Endothelial cell of umbilical vein (primary cell): ENCODE measurements at places on chromosomes 6 and 20. TPM values are rescaled to one million over a fixed set of nuclear protein-coding genes. Genes with fewer than 3 reads are reported as not detected.

PGC gene
- total RNA-seq, result not detected in 2 replicates

NELFE gene
- 68.5 and 71.3 TPM in 2 replicates for total RNA-seq

MICB gene
- 25.9 and 36.3 TPM in 2 replicates for total RNA-seq

PRDM13 gene
- not detected in 2 replicates for total RNA-seq

TCEA2 gene
- 65.5 and 71.3 TPM in 2 replicates for total RNA-seq

SAMD10 gene
- total RNA-seq, result 4.7 and 5.7 TPM in 2 replicates

SRSF12 gene
- 0.18 TPM in 1 of 2 replicates, not detected in the other for total RNA-seq

SLC13A3 gene
- 0.09 and 0.40 TPM in 2 replicates for total RNA-seq

CLVS2 gene
- not detected in 2 replicates for total RNA-seq

TPX2 gene
- 112 and 114 TPM in 2 replicates for total RNA-seq

TTLL9 gene
- total RNA-seq, result not detected in 2 replicates

ATP6V1G2 gene
- 0.84 and 1.4 TPM in 2 replicates for total RNA-seq

KHDC1L gene
- not detected in 2 replicates for total RNA-seq

OR2B6 gene
- not detected in 2 replicates for total RNA-seq

DNA sequence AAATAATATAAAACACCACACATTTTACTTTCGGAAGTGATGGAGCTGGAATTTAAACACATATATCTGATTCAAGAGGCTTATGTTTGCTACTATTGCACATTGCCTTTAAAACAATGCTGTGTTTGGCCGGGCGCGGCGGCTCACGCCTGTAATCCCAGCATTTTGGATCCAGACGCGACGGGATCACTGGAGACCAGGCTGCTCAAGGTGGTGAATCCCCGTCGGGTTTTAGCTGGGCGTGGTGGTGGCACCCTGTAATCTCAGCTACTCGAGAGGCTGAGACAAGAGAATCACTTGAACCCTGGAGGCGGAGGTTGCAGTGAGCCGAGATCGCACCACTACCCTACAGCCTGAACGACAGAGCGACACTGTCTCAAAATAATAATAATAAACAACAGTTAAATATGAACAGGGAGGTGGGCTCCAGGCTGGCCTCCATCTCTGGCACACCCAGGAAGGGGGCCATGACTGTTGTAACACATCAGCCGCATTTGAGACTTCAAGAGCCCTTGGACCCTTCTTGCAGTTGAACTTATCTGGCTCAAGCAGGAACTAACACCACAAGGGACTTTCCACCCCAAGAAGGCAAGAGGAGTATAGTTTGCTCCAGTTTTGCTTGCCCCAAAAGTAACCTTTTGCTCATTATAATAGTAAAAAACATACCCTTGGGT lies 127.1 kb upstream of the ZNF184 start:
- H3K27ac ChIP-seq, result no peak overlapping the region
- H3K4me1 ChIP-seq, result no peaks in the 10 kb centered on the region
- peaks cover 11% of the 10 kb centered on the region for H3K27me3 ChIP-seq
- no peak for DNase-seq
- H3K4me3 ChIP-seq, result no peak overlapping the region
- no peaks in the 10 kb centered on the region for H3K36me3 ChIP-seq

DNA sequence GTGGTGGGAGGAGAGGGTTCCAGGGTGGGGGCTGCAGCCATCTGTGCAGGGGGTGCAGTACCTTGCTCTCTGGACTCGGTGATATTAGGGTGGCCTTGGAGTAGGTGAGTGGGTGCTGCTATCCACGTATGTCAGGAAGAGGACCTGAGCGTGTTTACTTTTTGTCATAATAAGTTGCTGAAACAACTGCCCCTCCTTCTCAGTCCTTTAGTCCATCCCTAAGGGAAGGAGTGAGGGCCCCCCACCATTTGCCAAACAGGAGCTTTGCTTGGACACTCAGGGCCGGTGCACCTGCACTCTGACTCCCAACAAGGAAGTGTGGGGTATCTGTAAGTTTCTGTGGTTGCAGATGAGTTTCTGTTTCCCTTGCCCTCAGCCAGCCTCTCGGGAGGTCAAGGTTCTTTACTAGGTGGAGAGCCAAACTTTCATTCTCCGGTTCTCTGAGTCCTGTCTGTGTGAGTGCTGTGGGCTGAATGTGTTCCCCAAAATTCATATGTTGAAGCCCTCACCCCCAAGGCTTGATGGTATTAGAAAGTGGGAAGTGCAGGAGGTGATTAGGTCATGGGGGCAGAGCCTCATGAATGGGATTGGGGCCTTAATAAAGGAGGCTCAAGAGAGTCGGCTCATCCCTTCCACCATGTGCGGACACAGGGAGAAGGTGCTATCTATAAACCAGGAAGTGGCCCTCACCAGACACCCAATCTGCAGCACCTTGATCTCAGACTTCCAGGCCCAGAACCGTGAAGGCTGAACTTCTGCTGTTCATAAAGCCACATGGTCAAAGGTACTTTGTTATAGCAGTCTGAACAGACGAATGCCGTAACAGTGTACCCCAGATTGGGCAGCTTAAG lies 19.6 kb upstream of the CCR6 start:
- no peaks in the 10 kb centered on the region for H3K36me3 ChIP-seq
- no peak for DNase-seq
- no peak overlapping the region for H3K27ac ChIP-seq

DNA sequence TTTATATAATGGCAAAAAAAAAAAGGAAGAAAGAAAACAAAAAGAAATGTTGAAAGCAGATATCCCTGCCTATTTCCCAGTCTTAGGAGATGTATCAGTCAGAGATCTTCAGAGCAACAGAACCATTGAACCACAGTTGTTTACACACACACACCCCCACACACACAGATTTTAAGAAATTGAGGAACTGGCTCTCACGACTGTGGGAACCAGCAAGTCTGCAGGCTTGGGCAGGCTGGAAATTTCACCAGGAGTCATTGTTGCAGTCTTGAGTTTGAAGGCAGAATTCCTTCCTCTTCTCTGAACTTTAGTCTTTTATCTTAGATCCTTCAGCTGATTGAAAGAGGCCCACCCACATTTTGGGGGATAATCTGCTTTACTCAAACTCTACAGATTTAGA lies 380.9 kb downstream of the CDKAL1 start:
- H3K36me3 ChIP-seq, result no peaks in the 10 kb centered on the region
- DNase-seq, result no peak
- no peaks in the 10 kb centered on the region for H3K27me3 ChIP-seq
- peaks cover 6% of the 10 kb centered on the region for H3K4me1 ChIP-seq

GRCh38 chr6:36752886-36753506 lies 55.4 kb downstream of the RAB44 start:
- no peak for DNase-seq
- H3K27me3 ChIP-seq, result no peaks in the 10 kb centered on the region
- peak overlapping the region; percentile 25 for H3K27ac ChIP-seq
- no peak overlapping the region for H3K4me3 ChIP-seq
- no peaks in the 10 kb centered on the region for H3K36me3 ChIP-seq

GRCh38 chr20:7930343-7930742 lies 9.9 kb downstream of the HAO1 start:
- H3K36me3 ChIP-seq, result no peaks in the 10 kb centered on the region
- no peak overlapping the region for H3K27ac ChIP-seq
- no peak for DNase-seq

- no peaks in the 10 kb centered on the region for H3K27me3 ChIP-seq
- no peak overlapping the region for H3K4me3 ChIP-seq
- no peak overlapping the region for H3K27ac ChIP-seq
- no peaks in the 10 kb centered on the region for H3K4me1 ChIP-seq
- no peak for DNase-seq
- no peaks in the 10 kb centered on the region for H3K36me3 ChIP-seq
Measured at GRCh38 chr6:148803979-148804378, 57.1 kb downstream of the UST start.

GRCh38 chr6:148854096-148854495 lies 107.3 kb downstream of the UST start:
- no peaks in the 10 kb centered on the region for H3K27me3 ChIP-seq
- no peak overlapping the region for H3K27ac ChIP-seq
- DNase-seq, result no peak
- no peaks in the 10 kb centered on the region for H3K4me1 ChIP-seq

DNA sequence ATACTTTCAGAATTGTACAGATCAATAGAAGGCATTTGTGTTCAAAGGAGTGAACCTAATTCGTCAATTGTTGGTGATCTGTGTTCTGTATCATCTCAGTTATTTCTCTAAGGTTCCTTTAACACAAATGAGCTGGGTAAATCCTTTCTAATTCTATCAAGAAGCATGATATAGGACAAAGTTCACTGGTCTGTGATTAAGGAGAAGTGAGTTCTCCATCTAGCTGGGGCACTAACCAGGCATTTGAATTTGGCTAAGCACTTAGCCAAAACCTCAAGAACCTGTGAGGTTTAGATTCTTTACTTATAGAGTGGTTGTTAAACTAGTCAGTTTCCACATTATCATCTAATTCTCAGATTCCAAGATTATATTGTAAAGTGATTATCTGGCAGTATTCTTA lies 50.3 kb downstream of the DOP1A start:
- no peak for DNase-seq
- peaks cover 9% of the 10 kb centered on the region for H3K4me1 ChIP-seq
- H3K27me3 ChIP-seq, result no peaks in the 10 kb centered on the region
- no peaks in the 10 kb centered on the region for H3K36me3 ChIP-seq
- H3K27ac ChIP-seq, result no peak overlapping the region

DNA sequence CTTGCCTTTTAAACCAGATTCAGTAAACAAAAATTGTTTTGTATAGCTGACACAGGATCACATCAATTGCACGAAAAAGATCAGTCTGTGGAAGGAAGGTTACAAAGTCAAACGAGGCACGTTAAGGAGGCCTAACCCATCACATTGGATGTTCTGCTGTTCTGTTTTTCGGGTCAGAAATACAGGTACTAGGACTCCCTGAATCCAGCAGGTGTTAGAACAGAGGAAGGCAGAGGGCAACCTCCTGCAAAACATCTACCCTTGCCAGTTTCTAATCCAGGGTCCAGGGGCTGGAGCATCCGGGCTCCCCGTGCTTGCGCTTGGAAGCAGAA lies 64.6 kb downstream of the PLG start:
- no peaks in the 10 kb centered on the region for H3K4me1 ChIP-seq
- H3K27ac ChIP-seq, result no peak overlapping the region
- no peaks in the 10 kb centered on the region for H3K36me3 ChIP-seq
- DNase-seq, result no peak
- no peak overlapping the region for H3K4me3 ChIP-seq
- no peaks in the 10 kb centered on the region for H3K27me3 ChIP-seq

GRCh38 chr6:129262661-129263060 lies 379.7 kb downstream of the LAMA2 start:
- DNase-seq, result no peak
- no peak overlapping the region for H3K27ac ChIP-seq
- no peak overlapping the region for H3K4me3 ChIP-seq
- peaks cover 11% of the 10 kb centered on the region for H3K27me3 ChIP-seq
- no peaks in the 10 kb centered on the region for H3K4me1 ChIP-seq

DNA sequence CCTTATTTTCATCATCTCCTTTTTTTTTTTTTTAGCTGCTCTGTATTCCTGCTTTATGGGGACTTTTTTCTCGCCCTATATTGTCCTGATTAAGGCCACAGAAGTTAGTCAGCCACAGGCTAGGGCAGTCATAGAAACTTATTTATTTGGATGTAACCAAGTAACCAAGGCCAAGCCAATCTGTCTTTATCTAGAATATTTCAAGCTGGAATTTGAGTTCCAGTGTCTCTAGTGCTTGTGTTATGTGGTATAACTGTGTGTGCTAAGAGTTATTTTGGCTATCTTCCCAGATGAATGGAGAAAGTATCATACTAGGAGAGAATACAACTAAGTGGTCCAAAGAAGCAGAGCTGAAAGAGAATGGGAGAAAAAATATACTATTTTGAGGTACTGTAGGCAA lies 751.5 kb downstream of the CBLN4 start:
- H3K27me3 ChIP-seq, result no peaks in the 10 kb centered on the region
- no peaks in the 10 kb centered on the region for H3K4me1 ChIP-seq
- DNase-seq, result no peak

DNA sequence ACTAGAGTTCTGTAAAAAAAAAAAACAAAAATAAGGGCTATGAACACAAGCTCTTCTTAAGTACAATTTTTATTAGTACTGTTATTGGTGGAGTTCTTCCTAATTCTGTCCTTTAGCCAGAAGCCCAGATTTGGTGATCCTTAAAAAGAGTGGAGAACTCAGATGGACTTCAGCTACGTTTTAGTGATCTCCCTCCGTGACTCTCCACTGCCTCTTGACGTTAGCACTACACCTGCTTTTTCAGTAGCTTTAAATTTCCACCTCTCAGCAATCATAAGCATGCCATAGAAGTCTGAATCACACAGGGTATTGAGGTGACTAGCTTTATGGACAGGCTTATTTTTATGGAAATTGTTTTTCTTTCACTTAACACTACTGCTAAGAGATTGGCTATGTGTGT lies 17.7 kb downstream of the DHX35 start:
- no peak for DNase-seq
- peaks cover 4% of the 10 kb centered on the region for H3K4me1 ChIP-seq
- no peak overlapping the region for H3K4me3 ChIP-seq
- H3K27ac ChIP-seq, result no peak overlapping the region
- H3K27me3 ChIP-seq, result no peaks in the 10 kb centered on the region

- H3K27me3 ChIP-seq, result no peaks in the 10 kb centered on the region
- DNase-seq, result no peak
- peaks cover 7% of the 10 kb centered on the region for H3K36me3 ChIP-seq
- no peak overlapping the region for H3K4me3 ChIP-seq
- H3K4me1 ChIP-seq, result no peaks in the 10 kb centered on the region
Measured at GRCh38 chr6:135464634-135465033, 32.9 kb downstream of the AHI1 start.

DNA sequence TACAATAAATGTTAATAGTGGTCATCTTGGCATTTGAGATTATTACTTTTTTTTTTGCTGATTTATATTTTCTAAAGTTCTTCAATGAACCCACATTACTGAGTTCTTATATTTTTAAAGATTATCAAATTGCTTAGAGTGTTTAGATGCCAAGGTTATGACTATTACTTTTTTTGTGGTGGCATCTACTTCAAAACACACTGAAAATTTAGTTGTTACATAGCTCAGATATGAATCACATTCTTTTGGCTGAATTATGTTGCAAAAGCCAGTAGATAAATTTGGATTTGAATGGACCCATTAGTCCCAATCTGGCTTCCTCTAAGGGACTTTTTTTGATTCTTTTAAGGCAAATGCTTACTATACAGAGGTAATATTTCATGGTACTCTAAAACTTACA lies 8.9 kb downstream of the UTRN start:
- DNase-seq, result peak; percentile 59
- H3K27me3 ChIP-seq, result no peaks in the 10 kb centered on the region
- H3K4me3 ChIP-seq, result no peak overlapping the region
- peaks cover 2% of the 10 kb centered on the region for H3K36me3 ChIP-seq

DNA sequence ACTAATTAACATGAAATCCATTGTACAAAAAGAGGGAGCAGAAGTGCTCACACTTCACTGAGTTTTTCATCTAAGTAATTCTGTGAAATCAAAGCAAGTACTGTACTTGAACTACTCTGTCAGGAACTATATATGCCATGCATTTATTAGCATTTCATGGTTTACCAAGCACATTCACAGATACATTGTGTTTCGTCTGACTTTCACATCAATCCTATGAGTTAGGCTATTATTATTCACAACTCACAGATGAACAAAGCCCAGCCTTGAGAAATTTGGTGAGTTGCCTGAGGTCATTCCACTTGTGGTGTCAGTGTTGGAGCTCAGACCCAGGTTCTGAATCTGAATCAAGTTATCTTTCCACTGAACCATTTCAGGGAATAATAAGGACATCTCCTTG lies 33.7 kb upstream of the TENT5A start:
- H3K36me3 ChIP-seq, result no peaks in the 10 kb centered on the region
- no peaks in the 10 kb centered on the region for H3K4me1 ChIP-seq
- no peak overlapping the region for H3K27ac ChIP-seq
- H3K27me3 ChIP-seq, result peaks cover 2% of the 10 kb centered on the region
